Left kidney (tissue), 8 donors: ENCODE measurements at places on chromosomes 16 and 17. TPM values are rescaled to one million over a fixed set of nuclear protein-coding genes. Genes with fewer than 3 reads are reported as not detected.

Gene PRSS36
- polyA plus RNA-seq, result 0.67 TPM

GRCh38 chr16:66661210-66661560, 35.4 kb downstream of the CMTM4 start:
- no peak for DNase-seq

GRCh38 chr16:8872967-8873865, 4.4 kb upstream of the CARHSP1 start:
- DNase-seq, result no peak

DNA sequence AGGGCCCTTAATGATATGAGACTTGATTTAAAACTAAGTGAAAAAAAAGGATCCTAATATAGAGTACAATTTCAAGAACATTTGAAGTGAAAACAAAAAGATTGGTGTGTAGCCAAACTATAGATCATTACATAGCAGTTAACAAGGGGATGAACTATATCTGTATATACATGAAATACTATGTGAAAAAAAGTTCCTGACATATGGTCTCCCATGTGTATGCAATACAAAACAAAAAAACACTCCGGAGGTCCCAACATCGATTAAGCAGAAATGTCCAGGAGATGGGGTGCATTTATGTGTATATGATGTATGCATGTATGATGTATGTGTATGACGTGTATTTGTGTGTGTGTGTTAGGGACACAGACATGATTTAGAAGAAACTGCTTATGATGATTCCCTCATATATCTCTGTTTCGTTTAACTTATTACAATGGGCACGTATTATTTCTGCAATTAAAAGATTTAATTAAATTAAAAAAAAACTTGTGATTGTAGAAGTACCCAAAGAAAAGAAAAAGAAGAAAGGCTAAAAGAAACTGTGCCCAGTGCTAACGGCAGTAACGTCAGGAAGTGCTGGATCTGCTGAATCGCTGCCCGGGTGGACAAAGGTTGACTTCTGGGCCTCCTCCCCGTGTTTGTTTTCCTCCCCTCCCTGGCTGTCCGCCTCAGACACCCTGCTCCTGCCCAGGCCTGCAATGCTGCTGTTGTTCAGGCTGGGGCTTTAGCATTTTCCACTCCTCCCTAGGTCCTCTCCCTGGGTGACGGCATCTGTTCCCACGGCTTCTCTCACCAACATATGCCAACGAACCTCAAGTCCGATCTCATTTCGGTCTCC, 36.9 kb downstream of the TBX4 start:
- DNase-seq, result no peak

DNA sequence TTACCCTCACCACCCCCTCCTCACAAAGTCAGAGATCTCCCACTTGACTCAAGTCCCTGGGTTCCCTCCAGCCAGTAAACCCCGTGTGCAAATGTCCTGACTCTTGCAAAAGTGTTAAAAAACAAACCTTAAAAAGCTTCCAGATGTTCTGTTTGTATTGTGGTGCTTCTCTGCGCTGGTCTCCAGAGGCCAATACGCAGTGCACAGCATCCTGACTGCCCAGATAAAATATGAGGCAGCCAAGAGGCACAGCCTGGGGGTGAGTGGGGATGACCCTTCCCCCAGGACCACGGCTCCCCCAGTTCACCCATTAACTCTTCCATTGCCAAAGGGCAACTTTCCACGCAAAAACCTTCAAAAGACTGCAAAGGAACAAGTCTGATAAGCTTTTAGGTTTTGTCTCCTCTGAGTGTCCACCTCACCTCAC, 291.8 kb downstream of the SOX9 start:
- DNase-seq, result no peak

Gene TMEM204
- polyA plus RNA-seq, result 15.7 TPM

Gene ZFHX3
- polyA plus RNA-seq, result 24.3 TPM

DNA sequence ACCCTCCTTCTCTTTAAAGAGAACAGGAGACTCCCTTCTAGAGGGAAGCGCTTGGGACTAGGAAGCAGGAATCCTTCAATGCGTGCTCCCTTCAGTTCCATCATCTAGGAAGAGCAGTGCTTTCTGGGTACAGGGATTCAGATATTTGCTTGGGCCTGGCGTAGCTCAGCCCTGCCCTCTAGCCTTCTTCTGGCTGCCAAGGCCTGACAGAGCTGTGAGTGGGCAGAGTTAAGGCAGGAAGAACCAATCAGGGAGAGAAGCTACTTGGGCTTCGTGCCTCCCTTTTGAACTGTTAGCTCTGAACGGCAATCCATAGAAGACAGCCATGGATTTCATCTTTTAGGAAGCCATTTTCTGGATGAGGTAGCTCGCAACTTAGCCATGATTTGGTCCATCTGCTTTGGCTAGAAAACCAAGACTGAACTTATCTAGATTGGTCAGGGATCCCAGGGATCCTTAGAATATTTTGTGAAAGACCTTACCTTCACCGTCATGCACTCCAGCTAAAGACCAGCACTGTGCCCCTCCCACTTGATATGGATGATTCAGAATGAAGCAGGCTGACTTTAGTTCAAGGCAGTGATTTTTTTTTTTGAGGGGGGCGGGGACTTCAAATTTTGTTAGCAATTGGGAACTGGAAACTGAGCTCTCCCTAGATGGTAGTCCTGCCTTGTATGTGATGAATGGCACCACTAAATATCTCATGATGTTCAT, 2.5 kb upstream of the CORO6 start:
- DNase-seq, result no peak

DNA sequence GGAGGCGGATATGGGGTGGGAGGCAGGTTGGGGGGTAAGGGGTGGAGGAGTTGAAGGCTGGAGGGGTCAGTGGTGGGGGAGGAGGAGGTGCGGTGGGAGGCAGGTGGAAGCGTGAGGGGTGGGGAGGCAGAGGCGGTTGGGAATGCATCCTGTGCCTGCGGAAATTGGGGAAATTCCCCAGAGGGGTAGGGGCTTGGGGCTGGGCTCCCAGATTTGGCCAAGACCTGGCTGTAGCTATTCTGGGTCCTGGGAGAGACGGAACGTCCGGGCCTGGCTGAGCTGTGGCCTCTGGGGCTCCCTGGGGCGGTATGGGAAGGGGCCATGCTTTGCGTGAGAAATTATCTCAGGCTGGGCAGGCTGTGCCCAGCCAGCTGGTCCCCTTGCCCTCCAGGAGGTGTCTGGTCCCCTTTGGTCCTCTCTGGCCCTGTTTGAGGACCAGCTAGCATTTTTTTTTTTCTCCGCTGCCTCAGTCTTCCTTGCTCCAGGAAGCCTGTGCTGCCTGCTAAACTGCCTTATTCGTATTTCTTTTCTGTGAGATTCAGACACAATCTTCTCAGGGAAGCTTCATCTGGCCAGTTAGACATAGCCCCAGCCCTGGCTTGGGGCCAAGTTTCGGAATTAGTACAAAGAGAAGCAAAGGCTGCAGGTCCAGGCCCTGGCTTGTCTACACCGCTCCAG, 7.3 kb upstream of the TRPV2 start:
- DNase-seq, result no peak

Gene CAVIN1
- polyA plus RNA-seq, result 47.4 TPM

- no peak for DNase-seq
Observed at GRCh38 chr16:14487579-14487978, 142.5 kb downstream of the PARN start.

DNA sequence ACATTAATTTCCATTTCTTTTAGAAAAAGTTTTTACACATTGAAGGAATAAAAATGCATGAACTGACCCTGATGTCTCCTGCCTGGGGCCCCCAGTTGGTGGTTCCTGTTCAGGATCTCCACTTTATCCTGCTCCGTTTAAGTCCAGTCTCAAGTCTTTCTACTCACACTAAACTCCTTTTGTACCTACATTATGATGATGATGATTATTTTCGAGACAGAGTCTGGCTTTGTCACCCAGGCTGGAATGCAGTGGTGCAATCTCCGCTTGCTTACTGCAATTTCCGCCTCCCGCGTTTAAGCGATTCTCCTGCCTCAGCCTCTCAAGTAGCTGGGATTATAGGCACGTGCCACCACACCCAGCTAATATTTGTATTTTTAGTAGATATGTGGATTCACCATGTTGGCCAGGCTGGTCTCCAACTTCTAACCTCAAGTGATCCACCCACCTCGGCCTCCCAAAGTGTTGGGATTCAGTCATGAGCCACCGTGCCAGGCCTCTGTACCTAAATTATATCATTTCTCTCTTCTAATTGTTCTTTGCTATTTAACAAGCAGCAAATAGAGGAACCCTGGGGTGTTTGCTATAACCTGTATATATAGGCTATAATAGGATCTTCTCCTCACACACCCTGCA, 2.2 kb upstream of the FOXK2 start:
- DNase-seq, result no peak

Gene CCL2
- polyA plus RNA-seq, result 18.7 TPM

DNA sequence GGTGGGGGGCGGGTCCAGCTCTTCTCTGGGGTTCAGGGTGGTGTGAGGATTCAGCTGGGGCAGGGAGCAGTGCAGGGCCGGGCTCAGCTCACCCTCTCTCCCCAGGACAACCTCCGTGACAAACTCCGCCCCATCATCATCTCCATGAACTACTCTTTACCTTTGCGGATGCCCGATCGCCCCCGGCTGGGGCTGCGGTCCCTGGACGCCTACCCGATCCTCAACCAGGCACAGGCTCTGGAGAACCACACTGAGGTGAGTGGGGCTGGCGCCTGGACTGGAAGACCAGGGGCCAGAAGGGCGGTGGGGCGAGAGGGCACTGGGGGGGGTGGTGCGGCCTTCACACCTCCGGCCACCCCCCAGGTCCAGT, 18.9 kb upstream of the PDK2 start:
- DNase-seq, result no peak

Gene CLEC3A
- not detected for polyA plus RNA-seq
